Activated naive CD8-positive, alpha-beta T cell treated with anti-CD3 and anti-CD28 coated beads for 36 hours (primary cell): ENCODE measurements at places on chromosomes 7 and 10.

DNA sequence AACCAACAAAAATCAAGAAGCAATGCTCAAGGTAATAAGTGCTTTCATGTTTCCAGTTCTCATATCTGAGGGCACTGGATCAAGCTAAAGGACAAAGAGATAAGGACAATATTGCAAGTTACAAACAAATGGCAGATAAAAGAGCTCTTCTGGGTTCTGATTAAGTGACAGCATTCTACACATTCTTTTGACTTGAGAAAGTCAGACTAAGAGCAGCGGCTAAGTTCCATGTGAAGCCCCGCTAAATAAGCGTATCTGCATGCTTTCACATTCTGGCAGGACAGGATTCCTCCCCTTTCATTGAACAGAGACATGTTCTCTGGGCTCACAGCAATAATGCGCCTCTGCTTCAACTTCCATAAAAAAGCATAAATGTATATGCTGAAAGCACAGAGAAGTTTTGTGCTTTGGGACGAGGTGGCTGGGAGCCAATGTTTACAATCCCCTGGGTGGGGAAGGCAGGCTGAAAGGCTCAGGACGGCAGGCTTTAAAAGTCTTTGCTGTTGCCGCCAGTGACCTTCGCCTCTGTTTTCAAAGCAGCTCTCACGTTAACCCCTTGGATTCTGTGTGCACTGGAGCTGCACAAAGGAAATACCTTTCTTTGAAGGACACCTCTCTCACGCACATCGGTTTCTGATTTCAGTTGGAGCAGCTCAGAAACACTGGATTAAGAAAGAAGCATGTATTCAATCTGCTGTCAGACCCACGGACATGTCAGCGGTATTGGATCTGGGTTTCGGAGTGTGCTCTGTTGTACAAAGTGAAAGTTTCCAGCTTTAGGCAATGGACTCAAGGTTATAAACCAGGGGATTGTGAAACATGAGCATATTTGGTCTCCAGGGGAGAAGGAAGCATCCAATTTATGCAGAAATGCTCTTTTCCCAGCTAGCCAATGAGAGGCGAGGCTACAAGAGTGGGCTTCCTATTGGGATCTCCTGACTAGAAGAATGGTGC, 105.4 kb upstream of the FAM133B start:
- no peak for DNase-seq

GRCh38 chr10:66463611-66464010, 462.2 kb upstream of the LRRTM3 start:
- no peak for DNase-seq

- DNase-seq, result no peak
These were observed 324.3 kb upstream of the KIAA1217 start for GRCh38 chr10:23884670-23885069.

- no peak for DNase-seq
These were observed 257.1 kb downstream of the SFMBT2 start for GRCh38 chr10:7153750-7154149.
